Mucosa of gallbladder (tissue), 1 donor: ENCODE measurements at places on chromosomes 11 and 22.

DNA sequence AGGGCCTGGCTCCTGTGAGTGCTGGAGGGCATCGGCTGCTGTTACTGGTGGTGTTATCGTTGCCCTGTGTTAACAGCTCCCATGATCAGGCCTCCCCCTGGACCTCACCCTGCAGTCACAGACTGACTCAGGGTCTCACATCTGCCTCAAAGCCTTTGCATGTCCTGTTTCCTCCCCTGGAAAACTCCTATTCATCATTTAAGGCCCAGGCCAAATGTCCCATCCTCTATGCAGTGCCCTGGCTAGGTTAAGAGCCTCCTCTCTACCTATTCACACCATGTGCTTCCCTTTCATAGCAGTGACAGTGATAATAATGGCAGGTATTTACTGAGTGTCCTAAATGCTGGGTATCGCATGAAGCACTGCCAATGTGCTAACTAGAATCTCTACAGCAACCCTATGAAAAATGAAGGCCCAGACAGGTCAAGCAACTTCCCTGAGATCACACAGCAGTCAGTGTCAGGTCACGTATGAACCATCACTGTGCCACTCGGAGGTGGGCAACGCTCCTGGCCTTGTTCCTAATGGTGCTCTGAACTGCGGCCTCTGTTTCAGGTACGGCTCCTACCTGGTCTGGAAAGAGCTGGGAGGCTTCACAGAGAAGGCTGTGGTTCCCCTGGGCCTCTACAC, 9.3 kb downstream of the TSPO start:
- DNase-seq = no peak

GRCh38 chr11:86287468-86287796, 14.6 kb upstream of the HIKESHI start:
- no peak for DNase-seq

- DNase-seq = no peak
Measured at GRCh38 chr11:25938952-25939351, 393.0 kb upstream of the ANO3 start.

GRCh38 chr11:9769621-9770020, 105.7 kb downstream of the SWAP70 start:
- no peak for DNase-seq

- DNase-seq = no peak
Measured at GRCh38 chr11:11432621-11433319, 79.7 kb upstream of the CSNK2A3 start.

- no peak for DNase-seq
Measured at GRCh38 chr11:32479291-32479690, 44.0 kb upstream of the WT1 start.

- DNase-seq = no peak
Measured at GRCh38 chr11:66725114-66725513, 3.9 kb downstream of the SPTBN2 start.

DNA sequence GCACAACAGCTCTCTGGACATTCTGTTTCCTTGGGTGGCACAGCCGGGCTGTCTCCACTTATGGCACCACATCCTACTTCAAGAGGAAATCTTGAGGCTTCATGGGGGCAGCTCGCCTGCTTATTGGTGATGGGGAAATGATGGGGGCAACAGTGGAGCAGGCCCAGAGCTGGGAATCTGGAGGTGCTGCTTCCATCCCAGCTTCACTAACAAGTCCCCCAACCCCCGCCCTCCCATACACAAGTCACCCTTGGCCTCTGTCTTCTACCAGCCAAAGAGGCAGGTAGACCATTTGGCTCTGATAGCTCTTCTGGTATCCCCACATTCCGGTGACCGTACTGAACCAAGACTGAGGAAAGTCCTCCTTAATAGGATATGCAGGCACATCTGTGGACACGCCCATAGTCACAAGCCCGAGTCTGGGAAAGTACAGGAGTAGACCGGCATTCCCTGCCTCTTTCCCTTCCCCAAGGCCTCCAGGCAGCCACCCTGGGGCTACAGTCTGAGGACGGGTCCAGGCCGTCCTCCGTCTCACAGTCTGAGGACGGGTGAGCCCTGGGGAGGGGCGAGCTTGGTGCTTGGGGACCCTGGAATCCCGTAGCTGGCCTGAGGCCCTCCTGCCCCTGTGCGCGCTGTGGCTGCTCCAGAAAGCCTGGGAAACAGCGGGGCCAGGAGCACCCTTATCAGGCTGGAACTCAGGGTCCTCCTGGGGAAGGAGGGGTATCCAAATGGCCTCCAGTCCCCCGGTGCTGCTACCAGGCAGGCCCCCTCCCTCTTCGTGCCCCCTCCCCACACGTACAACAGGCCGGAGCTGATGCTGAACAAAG, 145.6 kb downstream of the FEZ1 start:
- no peak for DNase-seq

DNA sequence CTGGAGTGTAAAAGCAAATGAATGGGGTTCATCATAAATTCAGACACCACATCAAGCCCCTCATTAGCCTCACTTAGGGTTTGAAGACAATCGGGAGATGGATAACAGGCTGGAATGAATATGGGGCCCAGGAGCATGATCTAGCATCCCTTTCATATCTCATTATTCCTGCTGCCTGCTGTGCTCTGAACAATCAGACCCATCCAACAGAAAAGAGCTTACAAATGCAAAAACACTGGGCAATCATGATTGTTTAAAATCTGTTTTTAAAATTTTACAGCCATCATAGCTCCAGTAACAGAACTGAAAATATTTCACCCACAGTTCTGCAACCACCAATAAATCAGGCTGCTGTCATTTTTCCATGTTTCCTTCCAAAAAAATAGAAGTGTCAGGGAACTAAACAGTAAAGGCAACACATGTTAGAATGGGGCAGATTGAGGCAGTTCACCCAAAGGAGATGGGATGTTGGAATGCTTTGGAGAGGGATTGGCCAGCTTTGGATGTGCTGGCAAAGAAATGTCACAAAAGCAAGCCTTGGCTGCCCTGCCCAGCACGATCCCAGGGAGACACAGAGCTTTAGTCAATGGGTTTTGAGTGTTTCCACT, 47.8 kb upstream of the BMAL1 start:
- no peak for DNase-seq

DNA sequence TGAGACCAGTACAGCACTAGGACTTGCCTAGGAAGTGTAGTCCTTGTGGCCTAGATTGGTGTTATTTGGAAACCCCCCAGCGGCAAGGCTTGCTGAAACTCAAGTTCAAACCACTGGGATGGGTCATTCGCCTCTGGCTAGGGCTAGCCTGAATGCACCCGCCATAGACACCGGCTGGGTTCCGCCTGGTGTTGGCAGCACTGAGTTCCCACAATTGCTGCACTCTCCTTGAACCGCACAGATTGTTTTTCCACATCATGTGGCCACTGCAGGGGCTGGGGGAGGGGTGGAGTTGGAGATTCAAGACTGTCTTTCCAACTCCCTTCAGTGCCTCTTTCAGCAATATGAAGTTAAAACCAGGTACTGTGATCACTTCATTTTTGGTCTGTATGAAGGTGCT, 43.1 kb downstream of the CCDC73 start:
- DNase-seq = no peak

DNA sequence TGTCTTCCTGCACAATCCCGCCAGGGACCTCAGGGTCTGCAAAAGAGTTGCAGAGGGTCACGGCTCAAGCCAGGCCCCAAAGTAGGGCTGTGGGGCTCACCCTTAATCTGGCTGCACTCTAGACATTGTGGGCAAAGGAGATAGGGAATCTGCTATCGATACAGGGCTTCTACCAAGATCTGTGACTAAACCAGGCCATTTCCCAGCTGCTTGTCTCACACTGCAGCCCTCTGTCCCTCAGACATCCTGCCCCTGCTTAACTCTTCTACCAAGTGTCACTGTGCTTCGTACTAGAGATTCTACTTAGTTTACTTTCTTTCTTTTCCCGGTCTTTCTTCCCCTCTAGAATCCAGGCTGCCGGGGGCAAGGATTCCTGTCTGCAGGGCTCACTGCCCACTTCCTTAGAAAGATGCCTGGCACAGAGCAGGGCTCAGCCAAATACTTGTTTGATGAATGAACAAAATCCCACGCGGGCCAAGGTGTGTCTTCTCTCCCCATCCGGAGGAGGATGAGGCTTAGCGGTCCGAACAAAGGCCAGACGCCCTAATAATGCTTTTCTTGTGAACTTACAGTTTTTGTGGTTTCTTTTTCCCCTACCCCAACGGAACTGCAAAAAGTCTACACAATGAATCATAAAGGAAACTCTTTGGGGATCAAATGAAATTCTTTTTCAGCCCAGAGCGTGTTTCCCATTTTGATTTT, 61.3 kb upstream of the ANO1 start:
- DNase-seq = no peak

DNA sequence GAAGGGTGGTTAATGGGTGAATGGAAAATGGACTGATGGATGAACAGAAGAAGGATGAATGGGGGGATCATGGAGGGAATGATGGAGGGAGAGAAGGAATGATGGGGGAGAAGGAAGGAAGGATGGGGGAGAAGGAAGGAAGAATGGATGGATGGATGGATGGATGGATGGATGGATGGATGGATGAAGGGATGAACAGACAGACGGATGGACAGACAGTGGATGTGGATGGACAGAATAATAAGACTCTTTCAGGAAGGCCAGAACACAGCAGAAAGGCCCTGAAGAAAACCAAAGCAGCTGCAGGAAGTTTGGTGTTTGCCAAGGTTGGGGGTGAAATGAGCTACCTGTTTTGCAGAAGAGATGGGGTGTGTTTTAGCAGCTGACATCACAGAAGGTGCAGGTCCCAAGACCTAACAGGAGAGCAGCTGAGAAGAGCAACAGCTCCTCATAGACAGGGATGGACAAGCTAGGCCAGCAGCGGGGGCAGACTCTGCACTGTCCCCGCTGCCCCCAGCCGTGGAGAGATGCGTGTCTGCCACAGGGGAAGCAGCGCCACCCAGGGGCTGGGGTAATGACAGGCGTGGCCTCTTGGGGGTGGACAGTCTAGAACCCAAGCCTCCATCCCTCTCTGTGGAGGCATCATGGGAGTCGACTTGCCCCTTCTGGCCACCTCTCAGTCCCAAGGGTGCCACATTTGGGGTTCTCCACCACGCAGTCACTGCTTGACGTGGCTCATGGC, 17.9 kb downstream of the C1QTNF6 start:
- DNase-seq = no peak

DNA sequence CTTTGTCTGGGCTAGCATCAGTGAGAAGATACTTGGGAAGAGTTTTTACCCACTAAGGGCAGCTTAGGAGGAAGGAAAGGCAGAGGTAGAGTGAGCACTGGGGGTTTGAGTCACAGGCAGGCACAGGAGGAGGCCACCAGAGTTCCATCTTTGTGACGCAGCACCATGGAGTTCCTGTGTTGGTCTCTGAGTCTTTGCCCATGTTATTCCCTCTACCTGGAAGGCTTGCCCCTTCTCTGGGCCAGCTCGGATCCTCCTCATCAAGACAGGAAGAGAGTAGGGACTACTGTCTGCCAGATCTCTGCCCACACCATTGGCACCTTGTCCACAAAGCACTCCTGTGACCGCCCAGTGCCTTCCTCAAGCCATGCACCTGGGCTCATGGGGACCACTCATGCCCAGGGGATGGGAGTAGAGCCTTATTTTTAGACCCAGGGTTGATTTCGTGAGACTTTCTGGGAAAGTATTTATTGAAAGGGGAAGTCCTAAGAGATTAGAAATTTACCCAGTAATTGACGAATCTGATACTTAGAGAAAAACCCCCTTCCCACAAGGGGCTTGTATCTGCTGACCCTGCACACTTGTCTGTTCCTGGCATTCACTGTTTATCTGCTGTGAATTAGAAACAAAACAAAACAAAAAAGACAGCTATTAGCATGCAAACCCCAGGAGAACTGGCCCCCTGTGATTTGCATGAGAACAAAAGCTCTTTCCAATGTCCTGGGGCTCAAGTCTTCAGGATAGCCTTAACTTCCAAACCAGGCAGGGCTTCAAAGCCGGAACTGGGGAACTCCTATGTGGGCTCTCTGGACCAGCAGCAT, 35.9 kb upstream of the MYEOV start:
- DNase-seq = no peak

DNA sequence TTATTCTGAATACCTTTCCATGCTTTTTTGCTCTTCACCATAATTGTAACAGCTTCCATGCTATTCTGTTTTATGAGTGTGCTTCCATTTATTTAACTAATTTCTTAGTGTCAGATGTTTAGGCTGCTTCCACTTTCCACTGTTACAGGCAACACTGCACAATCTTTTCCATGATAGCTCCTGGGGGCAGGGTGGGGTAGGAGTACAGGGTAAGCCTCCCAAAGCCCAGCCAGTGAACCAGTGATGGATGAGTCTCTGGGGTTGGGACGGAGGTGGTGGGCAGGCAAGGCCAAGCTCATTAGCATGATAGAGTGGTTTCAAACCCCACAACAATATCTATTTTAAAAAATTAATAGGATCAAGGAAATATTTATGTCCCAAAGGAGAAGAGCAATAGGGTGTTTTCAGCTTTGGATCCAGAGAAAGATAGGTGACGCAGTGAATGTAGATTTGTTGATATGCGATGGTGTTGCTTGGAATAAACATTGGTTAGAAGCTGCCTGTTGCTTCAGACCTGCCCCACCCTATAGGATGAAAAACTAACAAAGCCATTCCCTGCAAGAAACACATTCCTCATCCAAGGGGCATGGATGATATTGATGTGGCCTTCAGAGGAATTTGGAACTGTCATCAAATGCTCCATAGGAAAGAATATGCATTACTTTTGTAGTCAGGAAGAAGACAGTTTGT, 17.1 kb upstream of the ELF5 start:
- DNase-seq = no peak

DNA sequence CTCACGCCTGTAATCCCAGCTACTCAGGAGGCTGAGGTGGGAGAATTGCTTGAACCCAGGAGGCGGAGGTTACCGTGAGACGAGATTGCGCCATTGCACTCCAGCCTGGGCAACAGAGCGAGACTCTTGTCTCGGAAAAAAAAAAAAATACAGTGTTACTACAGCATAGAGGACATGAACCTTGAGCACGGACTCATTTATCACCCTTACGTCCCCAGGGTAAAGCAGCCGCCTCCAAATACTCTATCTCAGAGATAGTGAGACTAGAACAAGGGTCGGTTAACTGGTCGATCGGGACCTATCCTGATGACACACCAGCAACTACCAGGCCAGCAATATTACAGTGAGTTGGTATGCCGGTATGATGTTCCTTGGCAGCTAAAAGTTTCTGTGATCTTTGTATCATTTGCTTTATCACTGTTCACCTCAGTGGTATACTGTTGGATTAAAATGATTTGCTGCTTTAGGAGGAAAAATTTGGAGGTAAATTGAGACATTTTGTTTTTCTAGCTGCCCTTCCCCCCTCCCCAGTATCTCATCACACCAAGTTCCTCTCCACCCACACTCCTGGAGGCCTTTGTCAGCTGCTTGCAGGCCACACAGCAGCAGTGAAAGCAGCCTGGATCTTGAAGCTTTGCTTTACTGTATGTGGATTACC, 7.0 kb upstream of the SIDT2 start:
- no peak for DNase-seq
